ENCODE measurements at places on chromosomes 2 and 18. TPM values are rescaled to one million over a fixed set of nuclear protein-coding genes. Genes with fewer than 3 reads are reported as not detected.

- peak; percentile 37 for DNase-seq
Measured at GRCh38 chr2:127568128-127568527, 32.6 kb downstream of the MYO7B start.

GRCh38 chr2:43288417-43289305 lies 62.3 kb upstream of the ZFP36L2 start:
- DNase-seq, result no peak

DNA sequence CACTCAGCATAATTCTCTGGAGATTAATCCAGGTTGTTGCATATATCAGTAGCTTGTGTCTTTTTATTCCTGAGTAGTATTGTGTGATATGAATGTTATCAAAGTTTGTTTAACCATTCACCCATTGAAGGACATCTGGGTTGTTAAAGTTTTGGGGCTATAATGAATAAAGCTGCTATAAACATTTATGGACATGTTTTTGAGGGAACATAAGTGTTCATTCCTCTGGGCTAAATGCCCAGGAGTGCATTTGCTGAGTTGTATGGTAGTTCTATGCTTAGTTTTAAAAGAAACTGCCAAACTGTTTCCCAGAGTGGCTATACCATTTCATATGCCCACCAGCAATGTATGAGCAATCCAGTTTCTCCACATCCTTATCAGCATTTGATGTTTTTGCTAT lies 21.8 kb upstream of the KCNJ13 start:
- DNase-seq, result no peak

GRCh38 chr2:113720167-113720566 lies 36.3 kb downstream of the SLC35F5 start:
- DNase-seq, result peak; percentile 58

The LPIN1 gene
- total RNA-seq, result 117 TPM

Measured in osteoblast (primary cell).